ENCODE measurements at places on chromosomes 13 and 19. TPM values are rescaled to one million over a fixed set of nuclear protein-coding genes. Genes with fewer than 3 reads are reported as not detected.
A peak's percentile ranks its signal among the peaks of the same experiment; 100 is the strongest.

DNA sequence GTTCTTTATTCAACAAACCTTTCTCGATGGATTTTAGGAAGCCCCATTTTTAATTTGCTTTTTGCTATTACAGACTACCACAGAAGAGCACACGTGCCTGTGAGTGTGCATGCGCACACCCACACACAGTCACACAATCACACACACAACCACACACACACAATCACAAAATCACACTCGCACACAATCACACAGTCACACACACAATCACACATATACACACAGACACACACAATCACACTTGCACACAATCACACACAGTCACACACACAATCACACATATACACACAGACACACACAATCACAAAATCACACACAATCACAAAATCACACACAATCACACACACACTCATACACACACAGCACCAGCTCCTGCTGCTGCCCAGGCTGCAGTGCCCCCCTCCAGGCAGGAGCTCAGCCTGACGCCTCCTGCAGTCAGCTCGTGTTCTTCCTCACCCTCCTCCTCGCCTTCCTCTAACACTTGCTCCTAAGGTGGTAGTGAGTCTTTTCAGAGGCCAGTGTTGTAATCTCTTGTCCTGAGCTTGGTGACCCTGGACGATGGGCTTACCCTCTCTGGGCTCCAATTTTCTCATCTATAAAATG is 125.0 kb upstream of the SOX1 start:
- DNase-seq, result no peak

DNA sequence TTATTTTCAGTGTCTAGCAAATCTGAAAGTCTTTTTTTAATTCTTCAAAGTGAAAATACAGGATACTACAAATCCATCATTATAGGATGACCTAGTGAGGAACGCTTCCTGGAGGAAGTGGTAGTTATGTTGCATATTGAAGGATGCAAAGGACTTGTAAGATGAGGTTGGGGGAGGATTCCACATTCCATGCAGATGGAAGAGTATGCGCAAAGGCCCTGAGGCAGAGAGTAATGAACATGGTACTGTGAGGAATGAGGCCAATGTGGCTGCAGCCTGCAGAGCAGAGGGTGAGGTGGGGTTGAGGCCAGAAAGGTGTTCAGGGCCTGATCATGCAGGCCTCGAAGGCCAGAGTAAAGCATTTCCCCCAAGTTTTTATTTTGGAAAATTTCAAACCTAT is 202.8 kb downstream of the MTUS2 start:
- DNase-seq, result no peak

The ASF1B gene
- 3.6 TPM for total RNA-seq

- DNase-seq, result no peak
Observed at GRCh38 chr13:44415815-44416214, 42.2 kb downstream of the SERP2 start.

The CD33 gene
- not detected for total RNA-seq

The CILP2 gene
- not detected for total RNA-seq

DNA sequence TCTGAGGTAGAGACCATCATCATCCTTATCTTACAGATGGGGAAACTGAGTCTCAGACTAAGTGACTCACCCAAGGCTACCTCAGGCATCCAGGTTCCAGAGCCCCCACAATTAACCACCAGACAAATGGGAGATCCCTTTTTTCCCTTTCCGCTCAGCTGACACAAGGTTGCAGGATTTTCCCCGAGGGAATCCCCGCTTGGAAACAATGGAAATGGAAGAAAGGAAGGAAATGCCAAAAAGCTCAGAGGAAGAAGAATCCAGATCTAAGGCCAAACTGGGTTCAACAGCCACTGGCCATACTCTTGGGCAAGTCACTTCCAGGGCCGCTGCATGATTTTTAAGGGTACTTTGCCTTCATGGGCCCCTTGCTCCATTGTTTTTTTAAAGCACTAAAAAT is 1.6 kb downstream of the ZNF71 start:
- DNase-seq, result no peak

- DNase-seq, result no peak
Observed at GRCh38 chr13:64910096-64910495, 2320.0 kb downstream of the PCDH9 start.

- no peak for DNase-seq
Observed at GRCh38 chr13:106518512-106518911, 16.9 kb downstream of the EFNB2 start.

- no peak for DNase-seq
Observed at GRCh38 chr13:103031332-103031873, 34.8 kb downstream of the SLC10A2 start.

The NTN5 gene
- 1.4 TPM for total RNA-seq

DNA sequence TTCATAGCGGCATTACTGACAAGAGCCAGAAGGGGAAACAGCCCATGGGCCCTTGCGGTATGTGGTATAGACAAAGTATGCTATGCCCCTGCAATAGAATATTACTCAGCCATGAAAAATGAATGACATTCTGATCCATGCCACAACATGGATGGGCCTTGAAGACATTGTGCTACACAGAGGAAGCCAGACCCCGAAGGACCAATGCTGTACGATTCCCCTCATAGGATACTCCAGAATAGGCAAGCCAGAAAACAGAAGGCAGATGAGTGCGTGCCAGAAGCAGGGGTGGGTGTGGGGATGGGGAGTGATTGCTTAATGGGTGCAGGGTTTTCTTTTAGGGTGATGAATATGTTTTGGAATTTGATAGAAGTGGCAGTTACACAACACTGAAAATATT is 342.0 kb downstream of the TEX29 start:
- no peak for DNase-seq

DNA sequence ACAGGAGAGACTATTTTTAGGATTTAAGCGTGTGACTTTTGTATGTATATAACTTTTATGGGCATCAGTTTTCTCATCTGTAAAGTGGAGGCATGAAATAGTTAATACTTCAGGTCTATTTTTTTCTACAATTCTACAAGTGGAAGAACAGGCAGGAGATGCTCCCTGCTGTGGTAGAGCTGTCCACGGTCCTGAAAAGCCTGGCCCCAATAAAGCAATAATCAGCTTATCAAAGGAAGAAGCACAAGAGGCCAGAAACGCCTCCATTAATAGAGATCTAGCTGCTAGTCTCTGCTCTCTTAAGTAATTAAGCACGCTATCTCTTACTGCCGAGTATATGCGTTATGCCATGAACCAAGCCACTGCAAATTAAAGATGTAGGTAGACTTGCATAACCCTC is 28.0 kb upstream of the WASF3 start:
- DNase-seq, result peak; percentile 4

Measured in glomerular endothelial cell (primary cell).